ENCODE measurements at places on chromosomes 1 and 21. TPM values are rescaled to one million over a fixed set of nuclear protein-coding genes. Genes with fewer than 3 reads are reported as not detected.

- no peak for DNase-seq
Observed at GRCh38 chr1:2465371-2466269, 10.5 kb upstream of the PLCH2 start.

DNA sequence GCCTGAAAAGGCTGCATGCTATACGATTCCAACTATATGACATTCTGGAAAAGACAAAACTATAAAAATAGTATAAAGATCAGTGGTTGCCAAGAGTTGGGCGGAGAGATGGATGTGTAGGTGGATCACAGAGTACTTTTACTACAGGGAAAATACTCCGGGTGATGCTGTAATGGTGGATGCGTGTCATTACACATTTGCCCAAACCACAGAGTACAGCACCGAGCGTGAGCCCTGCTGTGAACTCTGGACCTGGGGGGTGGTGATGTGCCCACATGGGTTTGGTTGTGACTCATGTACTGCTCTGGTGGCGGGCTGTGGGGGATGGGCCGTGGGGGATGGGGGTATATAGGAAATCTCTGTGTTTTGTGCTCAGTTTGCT lies 162.7 kb upstream of the COL6A1 start:
- DNase-seq, result peak; percentile 28

DNA sequence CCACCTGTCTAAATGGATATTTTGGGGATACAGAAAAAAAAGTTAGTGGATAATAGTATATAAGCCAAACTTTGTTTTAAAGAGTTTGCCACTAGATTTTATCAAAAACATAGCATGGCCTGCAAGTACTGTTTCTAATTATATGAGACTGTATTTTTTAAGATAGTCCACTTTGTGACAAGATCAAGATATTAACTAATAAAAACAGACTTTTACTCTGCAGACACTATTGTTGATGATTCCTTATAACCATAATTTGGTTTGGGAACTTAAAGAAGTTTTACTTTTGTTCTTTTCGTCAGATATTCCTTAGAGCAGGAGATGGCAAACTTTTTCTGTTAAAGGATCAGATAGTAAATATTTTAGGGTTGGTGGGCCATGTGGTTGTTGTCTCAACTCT lies 36.4 kb downstream of the SMG7 start:
- DNase-seq, result no peak

- DNase-seq, result no peak
Observed at GRCh38 chr1:205665201-205666045, 14.9 kb downstream of the SLC45A3 start.

- DNase-seq, result no peak
Observed at GRCh38 chr1:207811319-207811718, 59.5 kb downstream of the CD46 start.

- DNase-seq, result no peak
Observed at GRCh38 chr1:219794085-219794743, 134.1 kb downstream of the SLC30A10 start.

DNA sequence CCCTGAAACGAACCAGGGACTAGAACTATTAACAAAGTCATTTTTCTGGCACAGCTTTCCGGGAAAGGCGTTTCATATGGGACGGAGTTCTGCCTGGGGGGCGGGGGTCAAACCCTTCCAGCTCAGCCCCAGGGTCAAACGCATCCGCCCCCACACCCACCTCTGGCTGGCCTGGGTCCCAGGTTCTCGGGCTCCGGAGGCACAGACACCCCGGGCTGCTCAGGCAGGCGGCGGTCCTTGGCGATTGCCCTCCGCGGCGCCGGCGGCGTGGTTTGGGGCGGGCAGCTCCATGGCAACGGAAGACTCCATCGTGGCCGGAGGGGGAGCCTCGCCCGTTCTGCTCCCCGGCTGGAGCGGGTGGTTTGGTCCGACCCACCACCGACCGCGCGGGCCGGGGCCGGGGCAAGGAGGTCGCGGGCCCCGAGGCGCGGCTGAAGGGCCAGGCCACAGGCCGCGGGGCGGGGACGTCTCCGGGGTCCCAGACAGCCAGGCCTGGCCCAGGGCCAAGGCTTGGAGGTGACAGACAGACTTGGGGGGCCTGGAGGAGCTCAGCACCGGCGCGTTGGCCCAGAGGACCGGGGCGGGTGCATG lies at the start of gene CFAP74:
TSS of gene CFAP74 (minus strand) at position 246 of the 591 bp plus-strand sequence. CDS start 12,830 bp downstream, outside the sequence.
- DNase-seq, result no peak

The VSIG8 gene
- total RNA-seq, result not detected

The IPO9 gene
- total RNA-seq, result 40.7 TPM

The SCMH1 gene
- total RNA-seq, result 18.1 TPM

All from naive thymus-derived CD8-positive, alpha-beta T cell (primary cell).